ENCODE measurements at places on chromosomes 13 and 19. TPM values are rescaled to one million over a fixed set of nuclear protein-coding genes. Genes with fewer than 3 reads are reported as not detected.

Gene MAP2K7
- total RNA-seq = 15.2 TPM

Gene CLN5
- total RNA-seq = 29.1 TPM

Gene TBXA2R
- total RNA-seq = 39.1 TPM

Gene PLPPR2
- 69.7 TPM for total RNA-seq

Gene ADAT3
- 8.4 TPM for total RNA-seq

Gene COX7A1
- total RNA-seq = 41.0 TPM

Gene VSTM2B
- total RNA-seq = not detected

Gene B3GNT3
- total RNA-seq = not detected

Gene URAD
- total RNA-seq = not detected

Gene OVOL3
- total RNA-seq = not detected

Gene LAIR1
- total RNA-seq = 31.2 TPM

Gene SIAH3
- total RNA-seq = not detected

Gene KL
- 1.1 TPM for total RNA-seq

Gene DENND1C
- total RNA-seq = 2.7 TPM

Gene ANGPTL4
- 99.1 TPM for total RNA-seq

Gene THSD1
- 4.1 TPM for total RNA-seq

Gene ZNF426
- 10.6 TPM for total RNA-seq

Gene TMEM147
- 75.8 TPM for total RNA-seq

Gene ERICH6B
- total RNA-seq = not detected

Gene CPB2
- not detected for total RNA-seq

Gene UBE2L5
- not detected for total RNA-seq

Gene PIP5K1C
- 84.5 TPM for total RNA-seq

Gene NPHS1
- not detected for total RNA-seq

Gene RAB3A
- not detected for total RNA-seq

Gene IGFL1
- not detected for total RNA-seq

Gene CGB1
- total RNA-seq = not detected

Gene ICAM4
- total RNA-seq = 2.0 TPM

Gene PRSS57
- not detected for total RNA-seq

Gene ANGPTL8
- not detected for total RNA-seq

Gene ATP1A3
- not detected for total RNA-seq

Measured in thoracic aorta (tissue), 2 donors.